ENCODE measurements at places on chromosomes 6 and 20.

- DNase-seq = no peak
These were observed 12.6 kb upstream of the ADA start for GRCh38 chr20:44664131-44664530.

- DNase-seq = no peak
These were observed 885 bp downstream of the MTCL3 start for GRCh38 chr6:127518191-127518709.

- no peak for DNase-seq
These were observed 60.2 kb downstream of the GCLC start for GRCh38 chr6:53484476-53485280.

DNA sequence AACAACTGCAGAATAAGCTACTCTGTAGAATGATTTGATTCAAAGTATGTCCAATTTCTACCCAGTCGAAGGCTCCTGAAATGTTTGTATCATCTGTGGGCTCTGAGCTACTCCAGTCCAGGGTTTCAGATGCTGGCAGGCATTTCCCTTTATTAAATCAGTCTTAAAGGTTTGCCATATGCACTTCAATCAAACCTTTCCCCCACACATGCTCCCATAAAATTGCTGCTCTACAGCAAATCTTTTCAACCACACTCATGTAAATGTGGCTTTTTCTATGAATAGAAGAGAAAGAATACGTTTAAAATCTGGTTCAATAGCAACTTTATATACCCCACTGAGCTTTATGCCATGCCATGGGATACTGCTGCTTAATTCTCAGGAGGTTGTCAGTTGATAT, 242.4 kb upstream of the MAP3K7 start:
- DNase-seq = no peak

DNA sequence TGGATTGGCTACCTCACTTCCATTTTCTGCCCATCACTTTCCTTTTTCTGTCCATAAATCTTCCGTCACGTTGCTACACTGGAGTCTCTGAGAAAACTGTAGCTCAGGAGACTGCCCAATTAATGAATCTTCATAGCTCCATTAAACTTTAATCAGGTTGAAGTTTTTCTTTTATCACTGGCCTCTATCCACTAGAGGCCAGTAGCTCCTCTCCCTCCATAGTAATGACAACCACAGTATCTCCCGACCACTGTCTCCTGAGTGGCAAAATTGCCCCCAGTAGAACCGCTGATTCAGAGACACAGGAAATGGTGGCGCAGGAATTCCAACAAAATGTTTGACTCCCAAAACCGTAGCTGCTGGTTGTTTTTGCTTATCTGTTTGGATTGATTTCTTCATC, 18.4 kb upstream of the DOK5 start:
- DNase-seq = no peak

- DNase-seq = no peak
These were observed 41.0 kb downstream of the COX4I2 start for GRCh38 chr20:31678389-31679356.

DNA sequence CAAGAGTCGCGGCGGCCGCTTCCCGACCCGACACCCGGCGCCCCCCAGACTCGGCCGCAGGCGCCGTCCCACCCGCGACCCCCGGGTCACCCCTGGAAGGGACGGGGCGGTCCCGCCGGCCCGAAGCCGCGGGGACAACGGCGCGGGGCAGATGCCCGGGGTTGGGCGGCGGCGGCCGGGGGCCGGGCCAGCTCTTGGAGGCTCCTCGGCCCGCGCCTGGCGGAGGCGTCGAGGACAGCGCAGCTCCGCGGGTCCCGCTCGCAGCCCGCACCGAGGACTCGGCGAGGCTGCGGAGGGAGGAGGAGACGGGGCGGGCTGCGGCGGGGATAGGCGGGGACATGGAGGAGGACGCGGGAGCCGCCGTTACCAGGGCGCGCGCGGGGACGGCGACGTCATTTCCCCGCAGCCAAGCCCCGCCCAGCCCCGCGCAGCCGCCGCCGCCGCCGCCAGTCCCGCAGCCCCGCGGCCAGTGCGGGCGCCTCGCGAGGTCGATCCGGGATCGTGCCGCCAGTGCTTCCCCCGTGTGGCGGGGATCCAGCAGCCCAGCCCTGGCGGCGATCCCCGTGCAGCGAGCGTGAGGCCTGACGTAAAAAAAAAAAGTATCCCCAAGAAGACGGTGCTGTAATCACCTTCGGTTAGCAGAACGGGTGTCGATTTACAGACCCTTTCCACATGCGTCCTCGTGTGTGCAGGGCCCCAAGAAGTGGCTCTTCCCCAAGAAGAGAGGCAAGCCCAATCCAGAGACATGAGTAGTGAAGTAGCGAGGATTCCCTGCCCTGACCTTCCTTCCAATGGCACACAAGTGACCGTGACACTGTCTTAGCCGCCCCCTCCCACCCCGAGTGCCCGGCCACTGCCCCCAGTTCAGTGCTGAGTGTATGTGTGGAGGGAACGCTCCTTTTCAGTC, at the start of gene FAM184A:
Gene FAM184A (minus strand): TSS at position 289 of the 907 bp plus-strand sequence. CDS start 365 bp downstream, outside the sequence.
- DNase-seq = peak; percentile 41

DNA sequence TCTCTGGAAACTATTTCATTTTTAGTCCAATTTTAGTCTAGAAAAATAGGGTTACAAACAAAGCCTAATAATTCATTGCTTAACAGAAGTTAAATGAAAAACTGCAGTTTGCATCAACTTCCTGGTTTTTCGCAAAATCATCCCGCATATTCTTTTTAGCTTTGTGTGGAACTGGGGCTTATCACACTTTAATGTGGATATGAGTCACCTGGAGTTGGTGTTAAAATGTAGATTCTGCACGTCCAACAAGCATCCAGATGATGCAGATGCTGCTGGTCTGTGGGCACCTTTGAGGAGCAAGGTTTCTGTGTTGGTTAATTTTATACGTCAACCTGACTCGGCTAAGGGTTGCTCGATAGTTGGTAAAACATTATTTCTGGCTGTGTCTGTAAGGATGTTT, 126.1 kb downstream of the PLCB4 start:
- DNase-seq = no peak

GRCh38 chr6:149140137-149140909, 177.2 kb upstream of the TAB2 start:
- DNase-seq = no peak

DNA sequence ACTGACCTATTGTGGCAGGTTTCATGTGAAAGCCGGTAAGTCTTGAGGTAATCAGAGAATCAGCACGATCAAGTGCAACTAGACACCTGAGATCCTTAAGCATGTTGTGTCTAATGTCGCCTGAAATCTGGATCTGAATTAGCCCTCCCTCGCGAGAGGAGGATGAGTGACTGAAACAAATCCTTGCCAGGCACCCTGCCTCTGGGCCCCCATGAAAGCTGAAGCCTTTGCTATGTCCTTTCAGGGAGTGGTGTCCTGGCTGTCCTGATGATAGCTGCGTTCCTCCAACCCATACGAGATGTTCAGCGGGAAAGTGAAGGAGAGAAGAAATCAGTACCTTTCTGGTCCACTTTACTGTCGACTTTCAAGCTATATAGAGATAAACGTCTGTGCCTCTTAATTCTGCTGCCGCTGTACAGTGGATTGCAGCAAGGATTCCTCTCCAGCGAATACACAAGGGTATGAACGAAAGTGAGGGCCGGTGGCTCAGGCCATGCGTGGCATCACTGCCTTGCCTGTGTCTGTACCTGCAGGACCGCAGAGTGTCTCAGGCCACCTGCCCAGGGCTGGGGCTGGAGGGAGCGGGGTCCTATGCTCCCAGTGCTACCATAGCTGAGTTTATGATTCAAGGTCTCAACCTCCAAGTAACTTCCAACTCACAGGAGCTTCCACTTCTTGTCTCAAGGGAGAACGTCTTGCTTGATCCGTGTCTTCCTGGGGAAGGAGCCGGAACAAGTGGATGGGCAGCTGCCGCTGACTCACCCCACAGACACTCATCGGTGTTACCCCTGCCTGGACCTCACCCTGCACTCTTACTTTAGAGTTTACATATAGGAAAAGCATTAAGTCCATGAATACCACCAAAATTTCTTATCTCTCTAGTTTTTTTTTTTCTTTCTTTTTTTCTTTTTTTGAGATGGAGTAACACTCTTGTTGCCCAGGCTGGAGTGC, 12.8 kb downstream of the UNC93A start:
- no peak for DNase-seq

- no peak for DNase-seq
These were observed 8.5 kb downstream of the GHRH start for GRCh38 chr20:37253087-37253486.

GRCh38 chr20:47062226-47062890, 167.7 kb downstream of the EYA2 start:
- DNase-seq = no peak

GRCh38 chr6:141704151-141704550, 428.6 kb upstream of the GJE1 start:
- DNase-seq = no peak

DNA sequence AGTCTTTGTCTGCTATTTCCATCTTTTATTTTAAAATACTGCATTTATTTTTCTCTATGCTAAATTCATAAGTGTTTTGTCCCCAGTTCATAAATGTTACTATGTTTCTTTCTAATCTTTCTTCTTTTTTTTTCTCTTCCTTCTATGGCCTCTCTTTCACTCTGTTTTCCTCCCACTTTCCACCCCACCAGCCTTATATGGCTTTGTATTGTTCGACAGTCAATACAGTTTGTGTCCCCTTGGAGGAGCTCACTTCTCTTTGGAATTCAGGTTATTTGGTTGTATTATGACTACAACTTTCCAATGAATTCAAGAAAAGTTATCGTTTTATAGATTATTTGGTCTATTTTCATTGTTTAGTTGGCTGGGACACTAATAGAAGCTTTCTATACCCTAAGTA, 393.5 kb downstream of the NKAIN2 start:
- no peak for DNase-seq

- no peak for DNase-seq
These were observed 995.9 kb upstream of the ADGRB3 start for GRCh38 chr6:67639161-67639560.

- DNase-seq = no peak
These were observed 324.3 kb downstream of the QKI start for GRCh38 chr6:163738725-163739407.

DNA sequence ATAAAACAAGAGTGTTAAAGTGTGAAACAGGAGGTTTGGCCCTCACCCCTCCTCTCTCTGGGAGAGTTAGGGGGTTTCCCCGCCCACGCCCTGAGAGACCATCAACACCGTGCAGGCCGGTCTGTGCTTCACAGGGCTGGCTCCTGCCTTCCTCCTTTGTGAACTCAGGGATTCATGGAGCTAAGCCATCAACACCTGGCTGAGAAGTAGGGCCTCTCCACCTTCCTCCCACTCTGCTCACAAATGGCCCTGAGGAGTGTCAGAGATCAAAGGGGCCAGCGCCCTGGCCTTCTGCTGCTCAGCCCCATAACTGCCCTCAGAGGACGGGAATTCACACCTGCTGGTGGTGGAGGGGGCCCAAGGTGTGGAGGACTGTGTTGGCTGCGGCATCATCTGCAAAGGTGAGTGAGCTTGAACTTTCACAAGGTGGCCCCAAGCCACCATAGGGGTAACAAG, 88.6 kb downstream of the PSMB1 start:
- no peak for DNase-seq

- no peak for DNase-seq
These were observed 59.5 kb downstream of the ZMYND8 start for GRCh38 chr20:47296950-47297349.

DNA sequence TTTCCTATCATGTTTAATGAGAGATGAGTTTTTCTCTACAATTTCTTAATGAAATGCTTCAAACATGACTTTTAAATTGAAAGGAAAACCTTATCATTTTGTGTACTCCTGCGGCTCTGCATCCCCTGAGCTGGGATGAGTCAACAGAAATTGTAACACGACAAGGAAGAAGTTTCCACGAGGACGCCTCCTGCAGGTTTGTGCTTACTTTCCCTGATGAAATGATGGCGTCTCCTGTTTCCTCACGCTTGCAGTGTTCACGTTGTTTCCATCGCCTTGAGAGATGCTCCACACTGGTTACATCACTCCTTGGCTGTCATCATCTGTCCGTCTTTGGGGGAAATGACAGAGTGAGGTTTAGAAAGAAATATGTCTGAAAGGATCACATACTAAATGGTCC, 233.7 kb upstream of the ZFP64 start:
- DNase-seq = no peak

DNA sequence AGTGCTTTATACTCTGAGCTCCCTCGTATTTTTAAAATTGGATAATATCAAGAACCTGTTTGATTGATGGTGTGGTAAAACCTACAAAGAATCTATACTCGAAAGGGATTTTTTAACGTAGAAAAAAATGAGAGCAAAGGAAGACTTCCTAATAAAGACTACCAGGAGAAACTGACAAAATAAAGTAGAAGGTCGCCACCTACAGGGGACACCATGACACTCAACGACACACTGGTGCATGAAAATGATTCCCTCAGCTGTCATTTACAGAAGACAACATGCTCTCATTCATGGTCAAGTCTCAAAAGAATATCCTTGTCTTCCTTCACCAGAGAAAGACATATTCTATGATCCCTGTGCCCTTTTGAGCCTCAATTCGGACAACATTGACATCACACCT, 10.1 kb upstream of the NHSL1 start:
- no peak for DNase-seq

- no peak for DNase-seq
These were observed 39.5 kb downstream of the AHI1 start for GRCh38 chr6:135458051-135458450.

- no peak for DNase-seq
These were observed 211.4 kb downstream of the FUT9 start for GRCh38 chr6:96227135-96227534.

- no peak for DNase-seq
These were observed 1959.2 kb upstream of the DEFB115 start for GRCh38 chr20:29298271-29298590.

- DNase-seq = no peak
These were observed 77.5 kb downstream of the PSMG4 start for GRCh38 chr6:3336066-3336786.

GRCh38 chr20:38651154-38651553, 49.5 kb downstream of the ARHGAP40 start:
- no peak for DNase-seq

DNA sequence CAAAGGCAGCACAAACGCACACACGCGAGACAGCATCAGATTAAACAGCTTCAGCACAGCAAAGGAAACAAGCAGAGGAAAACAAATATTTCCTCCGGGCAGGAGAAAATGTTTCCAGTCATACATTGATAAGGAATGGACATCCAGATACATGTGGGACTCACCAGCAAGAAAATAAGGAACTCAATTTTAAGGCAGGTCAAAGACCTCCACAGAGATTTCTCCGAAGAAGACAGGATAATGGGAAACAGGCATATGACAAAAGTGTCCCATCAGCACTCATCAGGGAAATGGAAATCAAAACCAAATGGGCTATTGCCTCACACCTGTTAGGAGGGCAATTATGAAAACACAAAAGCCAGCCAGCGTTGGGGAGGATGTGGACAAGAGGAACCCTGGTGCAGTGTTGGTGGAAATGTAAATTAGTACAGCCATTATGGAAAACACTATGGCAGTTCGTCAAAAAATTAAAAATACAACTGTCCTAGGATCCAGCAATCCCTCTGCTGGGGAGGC, 9.7 kb upstream of the SLCO4A1 start:
- no peak for DNase-seq

GRCh38 chr6:45420909-45421708, 43.4 kb upstream of the SUPT3H start:
- DNase-seq = no peak

Data from GM19239 (cell line).